ENCODE measurements at places on chromosomes 12 and 14. TPM values are rescaled to one million over a fixed set of nuclear protein-coding genes. Genes with fewer than 3 reads are reported as not detected.
A peak's percentile ranks its signal among the peaks of the same experiment; 100 is the strongest.

DNA sequence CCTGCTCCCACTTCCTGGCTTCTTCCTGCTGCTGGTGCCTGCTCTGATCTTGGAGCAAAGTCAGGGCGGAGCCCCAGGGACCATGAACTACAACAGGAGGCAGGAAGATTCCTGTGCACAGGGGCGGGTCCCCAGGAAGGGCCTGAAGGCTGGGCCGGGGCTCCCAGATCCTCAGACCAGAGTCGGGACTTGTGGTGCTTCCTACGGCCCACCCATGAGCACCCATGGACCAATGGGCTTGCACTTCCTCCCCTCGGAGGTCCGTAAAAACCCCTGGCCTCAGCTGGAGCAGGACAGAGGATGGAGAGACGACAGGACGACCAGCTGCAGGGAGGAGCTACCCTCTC is 1287.1 kb downstream of the TMEM121 start:
- H3K4me1 ChIP-seq, result no peaks in the 10 kb centered on the region
- no peaks in the 10 kb centered on the region for H3K36me3 ChIP-seq
- peaks cover 2% of the 10 kb centered on the region for H3K27me3 ChIP-seq
- no peak overlapping the region for H3K27ac ChIP-seq
- DNase-seq, result no peak
- H3K4me3 ChIP-seq, result no peak overlapping the region

DNA sequence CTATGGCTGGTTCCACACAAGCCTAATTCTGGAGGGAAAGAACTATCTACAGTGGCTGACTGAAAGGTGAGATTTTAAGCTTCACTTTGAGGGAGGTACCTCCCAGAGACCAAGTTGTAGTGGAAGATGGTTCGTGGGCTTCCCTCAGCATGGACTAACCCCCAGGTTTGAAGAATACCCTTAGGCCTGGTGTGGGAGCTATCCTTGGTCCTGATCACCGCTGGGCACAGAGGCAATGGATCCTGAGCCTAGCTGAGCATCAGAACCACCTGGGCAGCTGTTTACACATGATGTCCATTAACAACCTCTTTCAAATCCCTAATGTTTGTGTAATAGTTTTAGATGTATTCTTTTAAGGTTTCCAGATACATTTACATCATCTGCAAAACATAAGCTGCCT is 10.3 kb downstream of the DAO start:
- no peak for DNase-seq
- no peaks in the 10 kb centered on the region for H3K4me1 ChIP-seq
- no peak overlapping the region for H3K4me3 ChIP-seq
- peaks cover 1% of the 10 kb centered on the region for H3K27me3 ChIP-seq

DNA sequence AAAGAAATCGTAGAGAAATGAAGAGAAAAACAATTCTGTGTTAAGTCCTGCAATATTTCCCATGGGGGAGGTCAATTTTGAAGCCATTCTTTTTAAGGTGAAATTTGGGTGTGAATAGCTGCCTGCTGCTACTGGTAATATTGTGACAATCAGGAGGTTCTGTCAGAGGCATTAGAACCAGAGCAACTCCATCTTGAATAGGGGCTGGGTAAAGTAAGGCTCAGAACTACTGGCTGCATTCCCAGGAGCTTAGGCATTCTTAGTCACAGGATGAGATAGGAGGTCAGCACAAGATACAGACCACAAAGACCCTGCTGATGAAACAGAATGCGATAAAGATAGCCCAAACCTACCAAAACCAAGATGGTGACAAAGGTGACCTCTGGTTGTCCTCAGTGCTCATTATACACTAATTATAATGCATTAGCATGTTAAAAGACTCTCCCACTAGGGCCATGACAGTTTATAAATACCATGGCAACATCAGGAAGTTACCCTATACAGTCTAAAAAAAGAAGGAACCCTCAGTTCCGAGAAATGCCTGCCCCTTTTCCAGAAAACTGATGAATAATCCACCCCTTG is 24.8 kb upstream of the MTHFD1 start:
- no peaks in the 10 kb centered on the region for H3K36me3 ChIP-seq
- peaks cover 29% of the 10 kb centered on the region for H3K4me1 ChIP-seq
- peak; percentile 59 for DNase-seq

DNA sequence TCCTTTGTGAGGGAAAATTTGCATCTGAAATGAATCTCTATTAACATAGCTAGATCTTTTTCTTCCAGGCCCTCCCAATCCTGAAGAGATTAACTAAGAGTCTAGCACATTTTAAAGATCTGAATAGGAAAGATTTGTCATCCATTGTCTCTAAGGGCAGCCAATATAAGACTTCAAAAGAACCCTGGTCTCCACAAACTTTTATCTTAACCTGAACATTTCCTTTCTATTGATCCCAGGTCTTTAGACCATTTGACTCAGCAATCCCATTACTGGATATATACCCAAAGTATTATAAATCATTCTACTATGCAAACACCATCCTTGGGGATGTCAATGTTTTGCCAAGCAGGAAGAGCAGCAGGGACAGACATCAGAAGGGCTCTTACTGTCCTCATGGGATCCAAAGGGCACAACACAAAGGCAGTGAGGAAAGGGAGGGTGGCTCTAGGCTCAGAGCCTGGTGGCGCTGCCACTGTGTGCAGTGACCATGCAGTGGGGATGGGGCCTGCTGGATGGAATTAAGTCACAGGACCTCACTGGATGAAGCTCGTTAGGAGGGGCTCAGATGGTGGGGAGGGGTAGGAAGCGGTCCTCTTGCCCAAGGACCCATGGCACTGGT is 12.7 kb upstream of the BDKRB2 start:
- H3K36me3 ChIP-seq, result no peaks in the 10 kb centered on the region
- peaks cover 11% of the 10 kb centered on the region for H3K27me3 ChIP-seq
- no peak for DNase-seq
- no peak overlapping the region for H3K4me3 ChIP-seq

DNA sequence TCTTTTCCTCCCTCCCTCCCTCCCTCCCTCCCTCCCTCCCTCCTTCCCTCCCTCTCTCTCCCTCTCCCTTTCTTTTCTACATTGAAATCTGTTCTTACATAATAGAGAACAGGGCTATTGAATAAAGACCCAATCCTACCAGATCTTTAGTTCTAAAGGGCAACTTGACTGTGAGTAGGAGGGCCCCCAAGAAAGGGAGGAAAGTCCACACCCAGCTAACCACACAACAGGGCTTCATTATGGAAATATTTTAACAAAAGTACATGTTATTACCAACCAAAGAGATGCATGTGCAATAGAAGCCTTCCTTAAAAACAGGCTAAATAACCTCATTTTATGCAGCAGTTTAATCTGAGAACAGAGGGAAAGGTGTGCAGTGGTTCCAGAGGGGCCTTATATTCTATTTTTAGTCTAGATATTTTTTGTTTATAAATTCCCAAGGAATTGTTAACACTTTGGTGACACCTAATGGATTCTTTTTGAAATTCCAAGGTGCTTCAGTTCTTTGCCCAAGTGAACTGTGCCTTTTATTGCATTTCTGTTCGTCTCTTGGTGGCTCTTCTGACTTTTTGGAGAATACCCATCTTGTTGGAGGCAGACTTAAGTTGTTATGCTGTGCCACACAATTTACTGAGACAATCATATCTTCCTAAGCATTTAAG is 63.0 kb downstream of the GNS start:
- no peak overlapping the region for H3K4me3 ChIP-seq
- peak; percentile 25 for DNase-seq
- H3K36me3 ChIP-seq, result no peaks in the 10 kb centered on the region
- H3K4me1 ChIP-seq, result peaks cover 7% of the 10 kb centered on the region
- no peak overlapping the region for H3K27ac ChIP-seq

- peaks cover 33% of the 10 kb centered on the region for H3K4me1 ChIP-seq
- no peak for DNase-seq
- H3K27me3 ChIP-seq, result no peaks in the 10 kb centered on the region
Observed at GRCh38 chr14:63468294-63468693, 74.9 kb downstream of the PPP2R5E start.

DNA sequence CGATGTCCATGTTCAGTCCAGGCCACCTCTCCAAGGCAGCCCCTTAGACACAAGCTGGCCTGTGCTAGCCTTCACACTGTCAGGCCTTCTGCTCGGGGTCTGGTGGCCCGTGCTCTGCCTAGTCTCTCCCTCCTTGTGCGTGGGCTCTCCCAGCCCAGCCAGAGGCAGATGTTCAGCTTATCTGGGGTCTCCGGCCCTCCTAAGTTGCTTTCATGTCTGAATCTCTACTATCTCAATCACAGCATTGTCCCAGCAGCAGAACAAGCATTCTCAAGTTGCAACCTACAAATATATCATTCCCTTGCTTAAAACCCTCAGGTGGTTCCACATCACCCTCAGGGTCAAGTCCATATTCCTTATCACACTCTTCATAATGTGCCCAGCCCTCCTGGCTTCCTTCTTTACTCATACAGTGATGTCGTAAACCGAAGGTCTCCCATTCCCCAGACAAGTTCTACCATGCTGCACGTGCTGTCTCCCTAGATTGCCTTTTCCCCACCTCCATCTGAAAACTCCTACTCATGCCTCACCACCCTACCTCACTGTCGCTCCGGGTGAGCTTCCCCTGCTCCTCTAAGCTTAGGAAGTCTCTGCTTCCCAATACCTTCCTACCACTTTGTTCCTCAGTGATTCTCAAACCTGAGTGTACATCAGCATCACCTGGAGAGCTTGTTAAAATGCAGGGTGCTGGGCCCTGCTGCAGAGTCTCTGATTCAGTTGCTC is 1.5 kb downstream of the KRT73 start:
- no peaks in the 10 kb centered on the region for H3K36me3 ChIP-seq
- no peak for DNase-seq
- no peak overlapping the region for H3K4me3 ChIP-seq
- H3K27ac ChIP-seq, result no peak overlapping the region

GRCh38 chr12:52519826-52520662 is at the start of gene KRT5:
KRT5 (minus strand) TSS chr12:52520394; CDS start chr12:52520296, 98 bp downstream.
- no peaks in the 10 kb centered on the region for H3K36me3 ChIP-seq
- H3K27ac ChIP-seq, result no peak within 1 kb of the TSS
- H3K27me3 ChIP-seq, result peaks cover 48% of the 10 kb centered on the region
- H3K4me3 ChIP-seq, result no peak within 1 kb of the TSS
- peaks cover 19% of the 10 kb centered on the region for H3K4me1 ChIP-seq

DNA sequence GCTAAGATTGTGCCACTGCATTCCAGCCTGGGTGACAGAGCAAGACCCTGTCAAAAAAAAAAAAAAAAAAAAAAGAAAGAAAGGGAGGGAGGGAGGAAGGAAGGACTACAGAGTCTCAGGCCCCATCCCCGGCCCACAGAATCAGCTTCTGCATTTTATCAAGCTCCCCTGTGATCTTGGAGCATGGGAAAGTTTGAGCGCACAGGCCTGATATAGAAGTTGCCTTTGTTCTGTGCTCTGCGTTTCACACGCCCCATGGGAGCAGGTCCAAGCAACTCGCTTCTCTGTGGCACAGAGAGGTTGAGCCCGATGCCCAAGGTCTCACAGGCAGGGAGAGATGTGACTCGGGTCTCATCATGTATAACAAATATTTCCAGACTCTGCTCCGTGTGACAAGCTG is 101.8 kb downstream of the PHETA1 start:
- H3K36me3 ChIP-seq, result no peaks in the 10 kb centered on the region
- no peak for DNase-seq
- no peaks in the 10 kb centered on the region for H3K4me1 ChIP-seq
- no peak overlapping the region for H3K4me3 ChIP-seq
- no peak overlapping the region for H3K27ac ChIP-seq

- H3K4me1 ChIP-seq, result peaks cover 18% of the 10 kb centered on the region
- peaks cover 21% of the 10 kb centered on the region for H3K27me3 ChIP-seq
- H3K36me3 ChIP-seq, result no peaks in the 10 kb centered on the region
- no peak for DNase-seq
- H3K4me3 ChIP-seq, result peak overlapping the region; percentile 86
Observed at GRCh38 chr12:20369305-20370013, 1.1 kb downstream of the PDE3A start.

DNA sequence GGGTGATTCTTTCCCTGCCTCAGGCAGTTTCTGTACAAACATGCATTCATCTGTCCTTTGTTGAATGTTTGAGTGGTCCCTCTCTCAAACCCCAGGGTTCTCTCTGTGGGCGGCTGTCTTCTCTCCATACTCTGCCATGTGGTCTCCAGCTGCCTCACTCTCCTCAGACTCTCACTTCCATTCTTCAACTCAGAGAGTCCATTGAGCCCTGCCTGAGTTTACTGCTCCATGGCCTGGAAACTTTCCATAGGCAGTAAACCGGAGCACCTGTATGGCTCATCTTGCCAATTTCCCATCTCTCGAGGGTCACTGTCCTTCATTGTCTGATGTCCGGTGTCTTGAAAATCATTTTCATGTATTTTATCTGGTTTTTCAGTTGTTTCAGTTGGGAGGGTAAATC is 11.3 kb downstream of the C14orf132 start:
- peaks cover 73% of the 10 kb centered on the region for H3K4me1 ChIP-seq
- H3K4me3 ChIP-seq, result no peak overlapping the region
- no peak for DNase-seq
- peaks cover 15% of the 10 kb centered on the region for H3K36me3 ChIP-seq
- H3K27me3 ChIP-seq, result no peaks in the 10 kb centered on the region
- H3K27ac ChIP-seq, result no peak overlapping the region

- peaks cover 57% of the 10 kb centered on the region for H3K4me1 ChIP-seq
- H3K4me3 ChIP-seq, result peak overlapping the region; percentile 77
- peak overlapping the region; percentile 90 for H3K27ac ChIP-seq
- H3K27me3 ChIP-seq, result peaks cover 4% of the 10 kb centered on the region
- peaks cover 5% of the 10 kb centered on the region for H3K36me3 ChIP-seq
Observed at GRCh38 chr12:6764011-6764828, 1.9 kb upstream of the PTMS start.

DNA sequence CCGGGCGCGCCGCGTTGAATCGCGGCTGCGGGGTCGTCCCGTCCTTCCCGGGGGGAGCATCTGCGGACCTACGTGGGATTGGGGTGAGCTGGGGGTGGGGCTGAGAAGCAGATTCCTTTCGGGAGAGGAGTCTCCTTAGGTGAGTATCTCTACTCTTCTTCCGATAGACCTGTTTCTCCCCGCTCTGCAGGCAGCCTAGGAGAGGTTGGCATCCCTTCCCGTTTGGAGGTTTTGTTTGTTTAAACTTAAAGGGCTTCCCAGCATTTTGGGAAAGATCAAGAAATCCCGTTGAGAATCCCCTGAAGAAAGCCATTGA is 411 bp downstream of the TTLL5 start:
- no peaks in the 10 kb centered on the region for H3K36me3 ChIP-seq
- peak overlapping the region; percentile 99 for H3K4me3 ChIP-seq
- H3K27ac ChIP-seq, result peak overlapping the region; percentile 92
- peaks cover 26% of the 10 kb centered on the region for H3K4me1 ChIP-seq
- peaks cover 2% of the 10 kb centered on the region for H3K27me3 ChIP-seq

- no peak overlapping the region for H3K27ac ChIP-seq
- no peak overlapping the region for H3K4me3 ChIP-seq
Observed at GRCh38 chr12:92779902-92780301, 77.1 kb downstream of the PLEKHG7 start.

GRCh38 chr14:29618323-29619067 is 309.2 kb downstream of the PRKD1 start:
- no peaks in the 10 kb centered on the region for H3K27me3 ChIP-seq
- no peaks in the 10 kb centered on the region for H3K4me1 ChIP-seq
- no peak overlapping the region for H3K27ac ChIP-seq
- H3K36me3 ChIP-seq, result peaks cover 29% of the 10 kb centered on the region

DNA sequence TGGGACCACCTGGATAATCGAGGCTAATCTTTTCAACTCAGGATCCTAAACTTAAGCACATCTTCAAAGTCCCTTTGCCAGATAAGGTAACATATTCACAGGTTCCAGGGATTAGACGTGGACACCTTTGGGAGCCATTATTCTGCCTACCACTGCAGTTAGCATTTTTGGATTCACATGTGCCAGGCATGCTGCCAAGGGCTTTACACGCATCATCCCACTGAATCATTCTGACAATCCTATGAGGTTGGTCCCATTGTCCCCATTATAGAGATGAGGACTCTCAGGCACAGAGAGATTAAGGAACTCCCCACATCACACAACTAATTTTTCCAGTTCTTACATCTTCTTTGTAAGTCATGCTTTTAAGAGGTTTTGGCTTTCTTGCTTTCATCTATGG is 34.5 kb downstream of the RTN1 start:
- peaks cover 4% of the 10 kb centered on the region for H3K36me3 ChIP-seq
- H3K27me3 ChIP-seq, result no peaks in the 10 kb centered on the region
- no peak overlapping the region for H3K27ac ChIP-seq
- DNase-seq, result no peak

POLE2 gene
- 8.6 TPM for total RNA-seq

MYH6 gene
- not detected for total RNA-seq

P3H3 gene
- total RNA-seq, result 109 TPM

Measured in HFFc6 (cell line).